Panc1 (cell line): ENCODE measurements at places on chromosomes 12 and 14.
A peak's percentile ranks its signal among the peaks of the same experiment; 100 is the strongest.

DNA sequence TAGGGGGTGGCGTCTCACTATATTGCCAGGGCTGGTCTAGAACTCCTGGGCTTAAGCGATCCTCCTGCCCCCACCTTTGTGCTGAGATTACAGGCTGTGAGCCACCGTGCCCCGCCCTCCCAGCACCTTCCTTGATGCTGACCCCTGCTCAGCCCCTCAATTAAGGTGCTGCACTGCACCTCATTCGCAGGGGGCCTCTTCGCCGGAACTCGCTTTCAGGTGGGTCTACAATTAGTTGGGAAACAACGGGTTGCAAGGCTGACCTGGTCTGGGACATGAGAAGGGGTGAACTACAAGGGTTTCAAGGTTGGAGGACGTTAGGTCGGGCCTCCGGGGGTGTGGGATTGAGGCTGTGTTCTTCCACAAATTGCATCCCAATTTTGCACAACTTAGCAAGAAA lies 1.2 kb upstream of the NOP2 start:
- DNase-seq = no peak

DNA sequence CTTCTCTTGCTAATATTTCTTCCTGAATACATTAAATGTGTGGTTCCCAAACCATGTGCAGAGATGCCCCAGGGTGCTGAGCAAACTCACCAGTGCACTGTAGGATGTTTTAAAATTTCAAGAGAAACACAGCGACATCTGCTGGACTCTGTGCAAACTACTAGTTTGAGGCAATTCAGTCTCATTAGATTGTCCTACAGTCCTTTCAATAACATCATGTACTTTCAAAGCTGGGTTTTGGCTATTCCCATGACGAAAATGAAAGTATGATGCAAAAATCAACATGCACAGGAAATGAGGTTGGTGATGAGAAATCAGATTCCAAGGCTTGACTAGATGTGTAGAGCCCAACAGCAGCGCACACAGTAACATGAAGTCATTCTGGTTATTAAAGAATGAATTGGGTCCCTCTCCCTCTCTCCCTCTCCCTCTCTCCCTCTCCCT lies 66.3 kb downstream of the CLIP1 start:
- peak; percentile 39 for DNase-seq

- no peak for DNase-seq
Measured at GRCh38 chr12:54442961-54443360, 23.9 kb upstream of the ITGA5 start.

DNA sequence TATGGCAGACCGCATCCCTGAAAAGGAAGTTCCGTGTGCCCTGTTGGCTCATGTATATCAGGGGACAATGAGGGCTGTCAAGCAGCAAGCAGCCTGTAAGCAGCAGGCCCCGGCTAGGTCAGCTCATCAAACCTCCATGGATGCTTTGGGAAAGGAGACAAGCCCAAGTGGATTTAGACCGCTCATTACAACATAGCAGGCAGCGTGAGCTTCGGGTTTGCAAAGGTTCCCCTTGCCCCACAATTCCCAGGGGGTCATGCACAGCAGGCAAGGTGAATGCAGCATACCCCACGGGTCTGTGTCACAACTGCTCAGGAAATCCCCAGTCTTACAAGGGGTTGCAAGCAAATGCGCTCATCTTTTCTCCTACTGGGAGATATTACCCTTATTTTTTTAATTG lies 54.6 kb downstream of the KCNK13 start:
- no peak for DNase-seq

DNA sequence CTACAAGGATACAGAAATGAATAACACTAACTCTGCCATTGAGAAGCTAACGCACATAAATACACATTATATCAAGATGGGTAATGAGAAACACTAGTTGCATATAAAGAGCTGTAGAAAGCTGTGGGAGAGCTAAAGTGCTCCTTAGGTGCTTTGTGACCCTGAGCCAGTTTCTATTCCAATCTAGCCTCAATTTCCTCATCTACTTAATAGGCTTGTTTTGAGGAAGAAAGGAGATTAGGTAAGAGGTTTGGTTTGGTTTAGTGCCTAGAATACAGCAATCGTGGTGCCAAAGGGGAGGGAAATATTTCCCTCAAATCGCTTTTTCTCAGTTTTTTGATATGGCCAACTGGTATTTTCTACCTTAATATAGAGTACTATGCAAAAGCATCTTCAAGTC lies 994 bp downstream of the SRP54 start:
- DNase-seq = no peak

GRCh38 chr12:131095826-131096680 lies 142.3 kb downstream of the ADGRD1 start:
- DNase-seq = no peak

GRCh38 chr14:49933704-49934103 lies 40.8 kb downstream of the ARF6 start:
- no peak for DNase-seq

DNA sequence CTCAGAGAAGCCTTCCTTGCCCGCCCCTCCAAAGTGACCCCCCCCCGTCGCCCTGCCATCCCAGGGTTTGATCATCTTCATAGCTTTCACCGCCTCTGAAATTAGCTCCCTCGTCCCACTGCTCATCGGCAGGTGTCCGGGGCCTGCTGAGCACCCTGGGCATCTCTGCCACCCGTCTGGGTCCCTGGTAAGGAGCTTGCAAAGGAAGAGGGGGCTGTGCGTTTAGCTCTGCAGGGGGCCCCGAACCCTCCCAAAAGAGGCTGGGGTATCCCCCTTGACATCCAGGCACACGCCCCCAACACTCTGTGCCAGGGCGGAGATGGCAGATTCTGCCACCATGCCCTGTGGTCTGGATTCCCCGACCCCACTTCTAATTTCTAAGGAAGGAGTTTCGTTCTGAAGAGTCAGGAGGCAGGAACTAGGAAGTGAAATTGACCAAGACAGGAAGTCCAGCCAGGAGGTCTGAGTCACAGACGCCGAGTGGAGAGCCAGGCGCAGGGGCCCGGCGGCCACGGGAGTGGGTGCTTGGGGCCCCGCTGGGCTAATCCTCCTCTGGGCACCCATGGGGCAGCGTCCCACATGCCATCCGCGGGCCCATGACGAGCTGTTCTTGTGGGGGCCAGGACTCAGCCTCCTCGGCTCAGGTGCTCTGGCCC lies 95.7 kb downstream of the RFLNA start:
- DNase-seq = no peak

DNA sequence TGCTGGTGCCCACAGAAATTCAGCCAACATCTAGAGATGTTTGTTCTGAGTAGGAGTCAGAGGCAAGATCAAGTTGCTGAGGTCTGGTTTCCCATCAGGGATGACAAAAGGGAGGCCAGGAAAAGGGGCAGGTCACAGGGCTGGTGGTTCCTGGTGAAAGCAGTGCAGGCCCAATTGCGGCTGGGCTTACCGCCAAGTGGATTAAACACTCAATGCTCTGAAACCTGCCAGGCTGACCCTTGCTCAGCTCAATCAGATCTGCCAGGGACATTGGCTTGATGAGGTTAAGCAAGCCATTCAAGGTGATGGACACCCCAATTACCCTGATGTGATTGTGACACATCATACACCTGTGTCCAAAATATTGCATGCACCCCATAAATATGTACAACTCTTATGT lies 5.5 kb upstream of the OAS1 start:
- no peak for DNase-seq

- no peak for DNase-seq
Measured at GRCh38 chr12:96419576-96420276, 19.5 kb upstream of the CDK17 start.

- no peak for DNase-seq
Measured at GRCh38 chr12:108814462-108815211, 42.7 kb downstream of the SSH1 start.

DNA sequence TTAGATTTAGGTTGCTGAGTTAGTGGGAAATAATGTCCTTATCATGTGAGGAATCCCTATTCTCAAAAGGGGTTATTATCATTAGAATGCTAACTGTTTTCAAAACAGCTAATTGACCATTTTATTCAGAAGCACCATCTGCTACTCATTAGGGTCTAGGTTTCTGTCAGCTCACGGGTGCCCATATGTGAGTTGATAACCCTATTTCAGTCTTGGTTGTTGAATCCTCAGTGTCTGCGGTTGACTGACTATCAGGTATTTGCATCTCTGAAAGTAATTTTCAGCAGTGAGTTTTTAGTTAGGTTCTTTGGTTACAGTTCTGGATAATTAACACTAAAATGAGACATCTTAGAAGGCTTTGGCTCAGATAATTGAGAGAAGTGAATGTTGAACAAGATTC lies 1404.0 kb downstream of the AACS start:
- no peak for DNase-seq

- DNase-seq = no peak
Measured at GRCh38 chr12:21324551-21324950, 10.2 kb downstream of the SLCO1A2 start.

GRCh38 chr12:100794441-100795173 lies at the start of gene ANO4:
TSS of gene ANO4 (plus strand) at chr12:100794776. CDS start at chr12:100901786, 107,010 bp downstream.
- no peak for DNase-seq

DNA sequence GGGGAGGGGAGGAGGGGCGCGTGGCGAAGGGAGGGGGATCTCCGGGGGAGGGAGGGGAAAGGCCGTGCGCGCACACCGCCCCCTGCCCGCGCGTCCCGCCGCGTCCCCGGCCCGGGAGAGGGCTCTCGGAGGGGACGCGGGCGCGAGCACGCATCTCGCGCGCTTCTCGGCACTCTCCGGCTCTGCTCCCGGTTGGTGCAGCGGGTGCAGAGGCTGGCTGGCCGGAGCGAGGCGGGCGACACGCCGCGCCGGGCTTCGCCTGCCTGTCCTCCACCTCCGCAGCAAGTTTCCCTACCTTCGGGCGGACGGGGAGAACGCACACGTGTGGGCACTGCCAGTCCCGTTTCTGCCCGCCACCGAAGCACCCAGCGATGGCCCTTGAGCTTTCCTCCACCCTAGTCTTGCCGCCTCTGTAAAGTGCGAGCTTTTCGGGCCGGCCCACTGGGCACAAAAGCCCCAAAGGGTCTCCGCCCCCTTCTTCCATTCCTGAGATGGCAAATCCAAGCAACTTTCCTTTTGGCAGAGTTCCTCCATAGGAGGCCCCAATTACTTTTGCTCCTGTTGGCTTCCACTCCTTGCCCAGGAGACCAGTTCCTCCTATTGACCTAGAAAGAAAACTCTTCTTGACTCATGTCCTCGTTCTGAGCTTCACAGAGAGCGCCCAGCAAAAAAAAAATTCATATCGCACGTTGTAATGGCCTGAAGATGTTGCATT lies 363 bp upstream of the CSAD start:
- no peak for DNase-seq

DNA sequence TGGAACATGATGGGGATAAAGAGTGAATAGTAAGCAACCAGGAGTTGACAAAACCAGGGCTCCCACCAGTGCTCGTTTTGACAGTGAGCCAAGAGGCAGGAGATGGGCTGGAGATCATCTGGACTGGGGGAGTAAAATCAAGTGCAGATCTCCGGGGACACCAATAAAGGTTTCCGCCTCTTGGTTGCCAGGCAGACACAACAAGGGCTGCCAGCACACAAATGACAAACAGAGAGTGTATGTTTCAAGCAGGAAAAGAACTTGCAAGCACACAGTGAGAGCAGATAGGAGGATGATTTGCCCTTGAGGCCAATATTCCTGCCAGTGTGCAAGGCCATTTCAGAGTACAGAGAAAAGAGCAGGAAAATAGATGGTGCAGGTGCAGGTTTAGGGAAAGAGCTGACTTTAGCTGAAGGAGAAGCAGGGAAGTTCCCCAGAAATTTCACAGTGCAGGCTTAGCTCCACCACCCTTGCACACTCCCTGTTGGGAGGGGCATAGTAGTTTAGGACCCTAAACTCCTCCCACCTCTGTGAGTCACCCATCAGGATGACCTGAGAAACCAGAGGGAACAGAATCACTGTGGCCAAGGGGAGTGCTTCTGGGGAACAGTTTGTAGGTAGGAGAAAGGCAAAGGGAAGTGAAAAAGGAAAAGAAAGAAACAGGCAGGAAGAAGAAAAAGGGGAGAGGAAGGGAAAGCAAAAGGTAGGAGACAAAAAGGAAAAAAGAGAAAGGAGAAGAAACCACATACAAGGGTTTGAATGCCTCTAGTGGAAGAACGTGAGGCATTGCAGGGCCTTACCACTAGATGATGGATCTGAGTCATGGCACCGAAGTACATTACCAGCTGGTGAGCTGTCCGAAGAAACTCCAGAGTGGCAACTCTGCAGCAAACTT lies 404.4 kb downstream of the SLC6A15 start:
- no peak for DNase-seq

DNA sequence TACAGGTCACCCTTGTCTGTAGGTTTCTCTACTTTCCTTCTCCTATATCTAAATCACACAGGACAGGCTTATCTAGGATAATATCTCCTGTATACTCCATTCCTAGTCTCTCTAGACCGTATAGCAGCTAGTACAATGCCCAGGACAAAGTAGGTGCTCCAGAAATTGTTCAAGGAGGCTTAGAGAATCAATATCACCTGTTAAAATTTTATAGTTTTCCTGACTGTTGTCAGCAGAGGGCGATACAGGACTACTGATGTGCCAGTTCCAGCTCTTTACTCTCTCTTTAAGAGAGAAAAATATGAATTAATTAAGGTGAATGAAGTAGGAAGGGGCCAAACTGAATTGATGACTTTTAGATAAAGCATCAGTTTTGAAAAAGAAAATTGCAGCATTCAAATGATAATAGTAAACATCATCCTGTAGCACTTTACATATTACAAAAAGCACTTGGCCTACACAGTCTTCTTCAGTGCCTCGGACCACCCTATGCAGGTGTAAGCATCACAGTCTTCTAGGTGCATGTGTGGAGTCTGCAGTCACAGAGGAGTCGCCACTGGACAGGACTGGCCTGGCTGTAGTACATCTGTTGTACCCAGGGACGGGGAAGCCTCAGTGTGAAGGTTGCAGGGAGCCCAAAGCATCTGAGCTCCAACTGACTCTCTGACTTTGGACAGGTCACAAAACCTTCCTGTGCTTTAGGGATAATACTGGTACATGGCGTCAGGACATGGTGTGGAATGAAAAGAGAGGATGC lies 61.9 kb upstream of the MAX start:
- DNase-seq = no peak

DNA sequence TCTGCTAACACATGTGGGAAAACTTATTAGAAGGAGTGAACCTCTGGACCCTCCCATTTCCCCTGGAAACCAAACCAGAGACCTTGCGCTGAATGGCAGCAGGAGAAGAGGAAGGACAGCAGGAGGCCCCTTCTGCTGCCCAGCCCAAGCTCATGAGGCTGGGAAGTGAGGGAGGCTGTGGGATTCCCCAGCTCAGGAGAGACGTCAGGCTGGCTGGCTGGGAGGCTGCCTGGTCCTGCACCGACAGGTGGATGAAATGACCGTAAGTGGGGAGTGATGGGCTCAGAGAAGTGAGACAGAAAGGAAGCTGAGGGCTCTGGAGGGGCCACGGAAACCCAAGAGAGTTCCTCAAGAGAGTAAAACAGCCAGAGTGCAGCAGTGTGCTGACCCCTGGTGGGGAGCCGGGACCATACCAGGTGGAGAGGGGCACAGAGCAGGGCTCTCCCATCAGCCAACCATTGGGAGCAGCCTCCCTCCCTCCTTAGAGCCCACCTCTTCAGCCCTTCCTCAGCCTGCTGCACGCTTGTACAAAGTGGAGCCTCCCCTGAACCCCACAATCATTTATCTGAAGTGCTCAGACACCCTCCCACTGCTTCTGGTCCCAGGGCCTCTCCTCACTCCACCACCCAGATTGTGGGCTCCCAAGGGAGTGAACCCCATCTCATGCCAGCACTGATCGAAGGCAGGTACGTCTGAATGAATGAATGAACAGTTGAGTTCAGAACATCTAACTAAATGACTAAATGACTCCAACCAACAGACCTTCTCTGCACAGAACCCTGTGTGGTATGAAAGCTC lies 14.0 kb downstream of the TAMALIN start:
- DNase-seq = no peak
